ENCODE measurements at places on chromosomes 1 and 21. TPM values are rescaled to one million over a fixed set of nuclear protein-coding genes. Genes with fewer than 3 reads are reported as not detected.

Gene PIK3R3
- total RNA-seq: 12.1 TPM

- H3K27ac ChIP-seq: no peak overlapping the region
- no peaks in the 10 kb centered on the region for H3K36me3 ChIP-seq
- DNase-seq: no peak
- peaks cover 9% of the 10 kb centered on the region for H3K4me1 ChIP-seq
- H3K4me3 ChIP-seq: no peak overlapping the region
These were observed 190.5 kb downstream of the TOMM20 start for GRCh38 chr1:234938135-234938534.

GRCh38 chr21:42379426-42380215 is 13.3 kb upstream of the TFF1 start:
- no peak overlapping the region for H3K4me3 ChIP-seq
- no peak for DNase-seq
- H3K27ac ChIP-seq: no peak overlapping the region

Gene TNFRSF1B
- total RNA-seq: 22.8 TPM

Gene MTARC1
- total RNA-seq: 1.3 TPM

Gene MSH4
- 0.55 TPM for total RNA-seq

DNA sequence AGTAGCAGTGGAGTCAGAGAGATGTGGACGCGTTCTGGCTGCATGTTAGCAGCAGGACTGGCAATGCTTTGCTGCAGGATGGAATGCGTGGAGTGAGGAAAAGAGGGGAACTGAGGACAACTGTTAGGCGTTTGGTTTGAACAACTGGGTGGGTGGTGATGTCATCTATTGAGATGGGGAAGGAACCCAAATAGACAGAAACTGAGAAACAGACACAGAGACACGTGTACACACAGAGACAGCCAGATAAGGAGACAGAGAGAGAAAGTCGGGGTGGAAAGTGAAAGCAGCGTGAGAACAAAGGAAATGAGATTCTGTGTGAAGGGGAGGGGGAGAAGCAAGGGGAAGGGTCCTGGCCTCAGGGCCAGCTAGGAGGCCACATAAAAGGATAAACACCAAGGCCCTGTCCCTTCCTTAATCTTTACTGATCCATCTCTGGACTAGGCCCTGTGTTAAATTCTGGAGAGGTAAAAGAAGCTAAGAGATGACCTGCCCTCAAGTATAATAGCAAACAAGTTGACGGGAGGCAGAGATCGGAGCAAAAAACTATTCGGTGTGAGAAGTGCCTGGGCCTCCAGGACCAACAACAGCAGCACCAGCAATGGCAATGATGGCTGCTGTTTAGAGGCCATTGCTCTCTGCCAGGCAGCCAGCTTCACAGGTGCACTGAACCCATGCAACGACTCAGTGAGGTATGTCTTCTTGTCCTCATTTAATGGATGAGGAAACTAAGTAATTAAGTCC is 31.6 kb downstream of the VWA5B1 start:
- no peaks in the 10 kb centered on the region for H3K27me3 ChIP-seq
- H3K4me3 ChIP-seq: no peak overlapping the region
- no peak for DNase-seq
- H3K36me3 ChIP-seq: no peaks in the 10 kb centered on the region

- DNase-seq: peak; percentile 36
- no peaks in the 10 kb centered on the region for H3K36me3 ChIP-seq
- H3K27ac ChIP-seq: peak overlapping the region; percentile 46
- peak overlapping the region; percentile 46 for H3K4me3 ChIP-seq
- H3K27me3 ChIP-seq: no peaks in the 10 kb centered on the region
These were observed 15.2 kb upstream of the GPR153 start for GRCh38 chr1:6275826-6276782.

- no peaks in the 10 kb centered on the region for H3K36me3 ChIP-seq
- no peak within 1 kb of the TSS for H3K4me3 ChIP-seq
- H3K27me3 ChIP-seq: no peaks in the 10 kb centered on the region
- peaks cover 4% of the 10 kb centered on the region for H3K4me1 ChIP-seq
These were observed at the start of gene CHRNB2 for GRCh38 chr1:154567386-154568156. CHRNB2 (plus strand) TSS chr1:154567778; CDS start chr1:154568045, 267 bp downstream.

DNA sequence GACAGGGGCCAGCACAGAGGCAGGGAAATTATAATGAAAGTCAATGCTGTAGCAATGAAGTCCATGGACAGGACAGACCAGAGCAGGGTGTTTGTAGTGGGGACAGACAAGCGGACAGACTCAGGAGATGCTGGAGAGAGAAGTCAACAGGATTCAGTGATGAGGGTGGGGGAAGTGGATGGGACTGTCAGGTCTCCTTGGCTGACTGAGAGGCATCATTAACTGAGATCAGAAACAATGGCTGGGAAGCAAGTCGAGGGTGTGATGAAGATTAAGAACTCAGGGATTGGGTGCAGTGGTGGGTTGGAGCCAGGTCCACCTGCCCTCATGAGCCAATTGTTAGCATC is 25.5 kb downstream of the CD58 start:
- peaks cover 16% of the 10 kb centered on the region for H3K36me3 ChIP-seq
- no peak for DNase-seq
- no peaks in the 10 kb centered on the region for H3K4me1 ChIP-seq
- no peak overlapping the region for H3K4me3 ChIP-seq
- no peak overlapping the region for H3K27ac ChIP-seq

DNA sequence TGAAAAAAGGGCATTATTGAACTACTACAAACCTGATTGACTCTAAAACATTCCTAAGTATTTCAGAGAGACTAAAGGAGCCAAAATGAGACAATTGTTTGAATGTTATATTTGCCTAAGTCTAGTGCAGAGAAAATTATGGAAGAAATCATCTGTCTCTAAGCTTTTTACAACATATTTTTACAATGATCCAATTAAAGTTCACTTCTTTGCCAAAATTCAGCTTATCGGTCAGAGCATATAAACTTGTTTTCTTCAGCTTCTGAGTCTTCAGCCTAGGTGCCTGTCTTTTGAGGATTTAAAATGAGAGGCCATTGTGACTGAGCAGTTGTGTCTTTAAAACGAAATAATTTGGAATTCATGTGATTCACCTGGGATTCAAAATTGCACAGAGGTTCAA is 181.2 kb upstream of the SGIP1 start:
- peaks cover 97% of the 10 kb centered on the region for H3K4me1 ChIP-seq
- DNase-seq: no peak
- no peaks in the 10 kb centered on the region for H3K36me3 ChIP-seq
- H3K27ac ChIP-seq: peak overlapping the region; percentile 80

- no peaks in the 10 kb centered on the region for H3K36me3 ChIP-seq
- peak overlapping the region; percentile 72 for H3K27ac ChIP-seq
- peaks cover 23% of the 10 kb centered on the region for H3K4me1 ChIP-seq
- DNase-seq: no peak
These were observed 918 bp downstream of the IFNLR1 start for GRCh38 chr1:24186031-24186710.

Gene PDZK1IP1
- total RNA-seq: 3.9 TPM

Gene CASQ1
- 255 TPM for total RNA-seq

- peaks cover 96% of the 10 kb centered on the region for H3K4me1 ChIP-seq
- no peaks in the 10 kb centered on the region for H3K27me3 ChIP-seq
- H3K4me3 ChIP-seq: peak overlapping the region; percentile 5
- DNase-seq: peak; percentile 88
These were observed 79.0 kb downstream of the SLC45A1 start for GRCh38 chr1:8396786-8397406.

Gene PAPPA2
- total RNA-seq: not detected

DNA sequence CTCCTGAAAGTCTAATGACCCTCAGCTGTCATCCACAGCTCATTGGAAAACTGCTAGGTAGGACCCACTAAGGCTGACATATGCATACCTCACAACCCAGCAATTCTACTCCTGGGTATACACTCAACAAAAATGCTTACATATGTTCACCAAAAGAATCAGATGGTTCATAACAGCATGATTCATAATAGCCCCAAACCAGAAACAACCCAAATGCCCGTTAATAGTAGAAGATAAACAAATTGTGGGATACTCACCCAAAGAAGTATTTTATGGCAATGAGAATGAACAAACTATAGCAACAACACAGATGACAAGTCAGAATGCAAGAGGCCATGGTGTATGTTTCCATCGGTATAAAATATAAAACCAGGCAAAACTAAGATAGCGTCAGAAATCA is 124.6 kb downstream of the HLCS start:
- DNase-seq: no peak
- H3K27ac ChIP-seq: no peak overlapping the region
- no peaks in the 10 kb centered on the region for H3K27me3 ChIP-seq
- peaks cover 9% of the 10 kb centered on the region for H3K4me1 ChIP-seq
- H3K4me3 ChIP-seq: no peak overlapping the region

DNA sequence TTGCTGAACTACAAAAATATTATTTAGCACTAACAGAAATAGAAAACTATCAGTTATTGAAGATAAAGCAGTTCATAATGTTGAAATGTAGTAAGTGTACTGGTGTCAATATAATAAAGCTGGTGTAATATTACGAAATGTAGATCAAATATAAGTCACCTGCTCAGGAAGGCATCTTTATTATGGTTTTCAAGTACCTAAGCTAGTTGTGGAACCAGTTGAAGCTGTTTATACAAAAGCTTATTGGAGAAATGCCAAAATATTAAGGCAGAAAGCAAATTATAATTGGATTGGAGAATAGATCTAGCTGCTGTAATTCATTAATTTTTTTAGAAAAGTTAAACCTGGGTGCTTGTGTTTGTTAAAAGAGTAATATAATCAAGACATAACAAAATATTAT is 6.2 kb upstream of the MARK1 start:
- no peaks in the 10 kb centered on the region for H3K4me1 ChIP-seq
- H3K4me3 ChIP-seq: no peak overlapping the region
- no peak overlapping the region for H3K27ac ChIP-seq
- DNase-seq: no peak
- no peaks in the 10 kb centered on the region for H3K36me3 ChIP-seq
- no peaks in the 10 kb centered on the region for H3K27me3 ChIP-seq
